ENCODE measurements at places on chromosomes 1 and 21.

DNA sequence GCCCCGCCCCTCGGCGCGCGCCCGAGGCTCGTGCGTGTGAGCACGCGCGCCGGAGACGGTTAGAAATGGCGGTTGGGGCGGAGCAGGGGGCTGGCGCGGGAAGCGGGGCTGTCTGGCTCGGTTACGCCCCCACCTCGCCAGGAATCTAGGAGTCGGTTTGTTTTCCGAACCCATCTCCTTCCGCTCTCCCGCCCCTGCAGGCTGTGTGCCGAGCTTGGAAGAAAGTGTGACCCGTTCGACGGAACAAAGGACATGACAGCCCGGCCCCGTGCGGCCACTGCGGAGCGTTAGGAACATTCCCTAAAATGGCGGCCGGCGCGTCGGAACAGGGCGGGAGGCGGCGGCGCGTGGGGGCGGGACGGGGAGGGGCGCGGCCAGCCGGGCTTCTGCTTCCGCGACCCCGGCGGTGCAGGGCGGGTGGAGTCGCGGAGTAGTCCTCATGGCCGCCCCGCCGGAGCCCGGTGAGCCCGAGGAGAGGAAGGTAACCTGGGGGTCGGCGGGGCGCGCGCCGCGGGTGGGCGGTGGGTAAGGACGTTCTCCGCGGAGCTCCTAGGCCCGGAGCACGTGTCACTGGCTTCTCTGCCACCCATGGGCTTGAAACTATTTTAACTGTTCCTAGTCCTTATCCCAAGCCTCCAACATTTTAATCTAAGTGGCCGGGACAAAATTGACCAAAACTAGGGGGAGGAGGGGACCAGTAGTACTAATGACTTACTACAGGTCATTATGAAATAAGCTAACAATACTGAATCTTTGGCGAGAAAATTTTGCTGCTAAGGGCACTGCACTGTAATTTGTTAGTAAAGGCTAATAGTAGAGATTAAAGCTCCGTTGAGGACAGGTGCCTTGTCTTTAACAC lies at the start of gene COX20:
TSS of gene COX20 (plus strand) at position 383 of the 859 bp plus-strand sequence. CDS start at position 440, 57 bp downstream.
- DNase-seq, result peak; percentile 85

DNA sequence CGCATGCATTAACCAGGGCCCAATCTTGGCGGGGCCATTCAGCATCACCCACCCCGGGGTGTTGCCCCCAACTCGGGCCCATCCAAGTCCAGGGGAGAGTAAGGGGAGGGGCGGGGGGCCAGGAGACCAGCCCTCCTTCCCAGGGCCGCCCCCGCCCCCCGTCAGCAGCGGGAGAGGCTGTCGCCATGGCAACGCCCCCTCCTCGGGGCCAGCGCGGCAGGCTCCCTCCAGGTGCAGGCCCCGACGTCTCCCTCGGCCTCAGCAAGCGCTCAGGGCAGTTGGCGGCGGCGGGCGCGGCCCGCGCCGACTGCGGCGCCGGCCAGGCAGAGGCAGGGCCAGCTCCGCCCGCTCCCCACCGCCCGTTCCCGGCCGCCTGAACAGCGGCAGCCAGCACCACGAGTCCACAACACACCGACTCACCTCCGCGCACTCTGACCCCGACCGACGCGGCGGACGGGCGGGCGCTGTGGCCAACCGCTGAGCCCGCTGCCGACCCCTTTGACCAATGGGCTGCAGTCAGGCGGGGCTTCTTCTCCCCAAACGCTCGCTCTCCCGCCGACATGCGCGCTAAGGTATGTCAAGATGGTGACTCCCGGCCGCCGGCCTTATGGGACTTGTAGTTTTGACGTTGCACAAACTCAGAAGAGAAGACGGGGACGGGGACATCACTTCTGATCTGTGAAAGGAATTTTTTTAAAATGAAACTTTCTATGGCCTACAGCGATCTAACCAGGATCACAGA lies at the start of gene ERI3:
TSS of gene ERI3 (minus strand) at position 418 of the 742 bp plus-strand sequence. CDS start at position 187, 231 bp downstream.
- DNase-seq, result peak; percentile 95

DNA sequence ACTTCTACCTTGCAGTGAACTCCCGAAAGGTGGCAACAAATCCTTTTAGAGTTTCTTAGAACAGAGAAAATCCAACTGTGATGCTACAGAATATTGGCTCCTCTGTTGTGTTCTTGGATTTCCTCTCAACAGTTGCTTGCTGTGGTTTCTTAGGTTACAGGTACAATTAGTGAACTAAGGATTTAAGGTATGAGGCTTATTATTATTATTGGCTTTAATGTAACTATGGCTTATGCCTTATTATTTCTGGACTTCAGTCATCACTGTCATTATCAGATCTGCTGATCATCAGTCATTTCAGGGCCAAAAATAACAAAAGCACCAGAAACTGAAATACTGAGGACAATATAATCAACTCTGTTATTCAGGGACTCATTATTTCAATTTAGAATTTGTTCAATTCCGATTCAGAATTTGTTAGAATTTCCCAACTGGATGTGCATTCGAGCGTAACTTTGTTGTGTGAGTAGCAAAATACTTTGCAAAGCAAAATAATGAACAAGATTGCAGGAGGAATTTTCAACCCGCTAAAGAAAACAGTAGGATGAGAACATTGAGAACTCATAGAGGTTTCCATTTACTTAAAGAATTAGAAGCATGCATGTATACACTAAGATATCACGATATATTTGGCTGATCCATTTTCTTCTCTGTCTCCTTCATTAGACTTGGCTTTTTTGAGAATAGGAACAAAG lies 65.5 kb upstream of the AK4 start:
- no peak for DNase-seq

GRCh38 chr1:76266762-76267161 lies 192.2 kb downstream of the ST6GALNAC3 start:
- no peak for DNase-seq

DNA sequence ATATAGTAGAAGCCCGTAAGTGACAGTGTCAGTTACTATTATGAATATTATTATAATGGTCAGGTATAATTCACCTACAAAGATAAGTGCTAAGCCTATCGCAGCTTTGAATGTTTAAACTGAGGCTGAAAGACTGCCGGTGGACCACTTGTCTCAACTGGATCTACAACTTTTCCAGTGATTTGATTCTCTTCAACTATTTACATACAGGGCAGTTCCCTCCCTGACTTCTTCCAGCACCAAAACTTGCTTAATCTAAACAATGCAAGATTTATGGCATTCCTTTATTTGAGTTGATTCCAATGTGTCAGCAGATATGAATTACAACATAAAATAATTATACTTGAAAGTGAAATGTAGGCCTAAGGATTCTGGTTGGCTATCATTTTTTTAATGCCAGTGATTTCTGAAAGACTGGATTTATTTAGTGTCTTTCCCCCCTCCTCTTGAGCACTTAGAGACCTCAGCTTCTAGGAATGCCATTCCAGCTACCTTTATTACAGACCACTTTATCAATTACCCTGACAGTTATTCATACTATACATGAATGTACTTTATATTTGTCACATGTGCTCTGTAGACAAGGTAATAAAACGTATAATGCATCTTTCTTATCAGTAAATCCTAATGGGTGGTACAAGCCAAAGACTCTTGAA lies 153.3 kb upstream of the C8B start:
- DNase-seq, result no peak

GRCh38 chr1:7565099-7565750 lies 205.9 kb upstream of the VAMP3 start:
- no peak for DNase-seq

GRCh38 chr1:76121850-76122249 lies 47.3 kb downstream of the ST6GALNAC3 start:
- no peak for DNase-seq

DNA sequence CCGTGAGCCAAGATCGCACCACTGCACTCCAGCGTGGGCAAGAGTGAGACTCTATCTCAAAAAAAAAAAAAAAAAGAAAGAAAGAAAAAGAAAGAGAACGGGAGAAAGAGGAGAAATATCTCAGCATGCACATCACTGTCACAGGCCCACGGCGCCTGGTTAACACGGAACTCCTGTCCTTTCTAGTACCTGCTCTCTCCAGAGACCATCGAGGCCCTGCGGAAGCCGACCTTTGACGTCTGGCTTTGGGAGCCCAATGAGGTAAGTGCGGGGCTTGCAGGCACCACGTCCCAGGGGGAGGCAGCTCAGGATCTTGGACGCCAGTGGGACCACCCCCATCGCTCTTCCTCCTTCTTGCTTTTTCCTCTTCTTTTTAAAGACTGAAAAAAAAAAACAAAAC lies 100.4 kb downstream of the PDE9A start:
- DNase-seq, result no peak

GRCh38 chr1:85463731-85464496 lies 1.0 kb downstream of the DDAH1 start:
- no peak for DNase-seq

- no peak for DNase-seq
Measured at GRCh38 chr1:12692967-12693782, 22.7 kb upstream of the AADACL3 start.

Measured in activated T-helper 1 cell treated with anti-CD3 and anti-CD28 coated beads, Interleukin-12 subunit alpha, Interleukin-12 subunit beta, Interleukin-2, Interleukin-4 antibody, amounts not matched to agents 30 ng/mL and 10 ng/mL and 1 ng/mL, durations not matched to agents 14 hours and 24 hours and 36 hours (primary cell).